ENCODE measurements at places on chromosomes 3 and 15.
A peak's percentile ranks its signal among the peaks of the same experiment; 100 is the strongest.

DNA sequence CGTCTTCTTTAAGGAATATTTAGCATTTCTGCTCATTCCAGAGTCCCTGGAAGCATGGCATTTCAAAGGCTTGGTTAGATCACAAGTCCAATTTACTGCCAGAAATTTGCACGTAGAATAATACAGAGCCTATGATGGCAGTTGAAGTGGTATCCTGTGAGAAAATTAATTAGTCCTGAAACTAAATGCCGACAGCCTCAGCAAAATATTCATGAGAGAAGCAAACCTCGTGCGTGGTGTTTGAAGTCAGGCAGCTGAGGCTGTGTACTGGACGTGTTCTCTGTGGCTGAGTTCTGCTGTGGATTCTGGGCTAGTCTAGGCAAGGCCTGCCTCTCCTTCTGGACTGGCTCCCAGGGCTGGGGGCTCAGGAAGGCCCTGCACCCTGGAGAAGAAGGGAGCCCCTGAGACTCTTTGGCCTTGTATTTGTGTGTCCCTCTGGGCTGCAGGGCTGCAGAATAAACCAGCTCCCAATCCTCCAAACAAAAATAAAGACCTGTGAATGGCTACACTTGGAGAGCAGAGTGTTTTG is 106.6 kb downstream of the APBA2 start:
- DNase-seq = no peak

DNA sequence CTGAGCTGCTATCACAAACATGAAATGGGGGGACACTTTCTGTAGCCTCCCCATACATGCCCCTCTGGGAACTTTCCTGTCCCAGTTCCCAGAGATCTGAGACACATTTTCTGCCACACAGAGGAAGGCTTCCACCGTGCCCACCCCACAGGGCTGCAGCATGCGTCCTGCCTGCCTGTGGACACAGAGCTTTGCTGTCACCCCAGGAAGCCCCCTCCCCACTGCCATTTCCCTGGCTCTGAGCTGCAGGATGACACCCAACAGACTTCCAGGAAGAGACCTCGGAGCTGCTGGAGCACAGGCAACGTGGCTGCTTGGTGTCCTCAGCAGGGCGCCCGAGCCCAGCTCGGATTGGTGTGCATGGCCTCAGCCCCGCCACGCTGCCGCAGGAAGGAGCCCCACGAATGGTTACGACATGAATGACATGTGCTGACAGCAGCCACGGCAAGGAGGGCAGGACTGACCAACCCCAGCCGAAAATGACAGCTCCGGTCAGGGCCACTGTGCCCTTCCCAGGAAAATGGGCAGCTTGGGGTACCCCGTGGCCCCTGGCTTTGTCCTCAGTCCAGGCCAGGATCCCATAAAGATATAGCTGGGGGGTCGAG is 81.3 kb downstream of the VGLL4 start:
- peak; percentile 27 for DNase-seq

GRCh38 chr3:69161587-69162307 is 39.4 kb upstream of the LMOD3 start:
- DNase-seq = no peak

GRCh38 chr3:156497326-156497725 is 57.6 kb downstream of the SSR3 start:
- DNase-seq = no peak

DNA sequence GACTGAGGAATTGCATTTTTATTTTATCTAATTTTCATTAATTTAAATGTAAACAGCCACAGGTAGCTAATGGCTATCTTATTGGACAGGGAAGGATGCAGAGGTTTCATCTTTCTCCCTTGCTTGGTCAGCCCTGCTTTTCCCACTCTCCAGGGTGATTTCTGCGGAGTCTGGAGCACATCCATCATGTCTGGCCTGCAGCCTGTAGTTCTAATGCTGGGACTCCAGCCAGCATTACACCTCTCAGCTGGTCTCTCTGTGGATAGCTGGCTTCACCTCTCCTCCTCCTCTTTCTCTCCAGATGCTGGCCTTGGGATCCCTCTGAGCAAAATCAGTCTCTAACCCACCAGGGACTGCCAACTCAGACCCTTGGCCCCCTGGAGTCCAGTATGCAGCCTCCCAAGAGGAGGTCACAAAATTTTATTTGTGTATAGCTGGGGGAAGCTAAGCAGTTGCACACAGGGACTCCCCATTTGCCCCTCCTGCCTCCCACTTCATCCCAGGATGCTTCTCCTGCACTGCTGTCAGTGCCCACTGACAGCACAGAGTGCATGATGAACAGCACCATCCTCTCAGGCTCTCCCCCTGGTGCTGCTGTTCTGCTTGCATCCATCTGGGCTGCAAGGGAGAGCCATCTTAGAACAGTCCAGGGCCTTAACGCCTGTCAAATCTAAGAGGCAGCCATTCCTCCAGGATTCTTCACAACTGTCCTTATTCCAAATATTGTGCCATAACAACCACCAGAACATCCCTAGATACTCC is 1.7 kb downstream of the BFSP2 start:
- DNase-seq = no peak

All from osteoblast (primary cell).